ENCODE measurements at places on chromosomes 6 and 20.

DNA sequence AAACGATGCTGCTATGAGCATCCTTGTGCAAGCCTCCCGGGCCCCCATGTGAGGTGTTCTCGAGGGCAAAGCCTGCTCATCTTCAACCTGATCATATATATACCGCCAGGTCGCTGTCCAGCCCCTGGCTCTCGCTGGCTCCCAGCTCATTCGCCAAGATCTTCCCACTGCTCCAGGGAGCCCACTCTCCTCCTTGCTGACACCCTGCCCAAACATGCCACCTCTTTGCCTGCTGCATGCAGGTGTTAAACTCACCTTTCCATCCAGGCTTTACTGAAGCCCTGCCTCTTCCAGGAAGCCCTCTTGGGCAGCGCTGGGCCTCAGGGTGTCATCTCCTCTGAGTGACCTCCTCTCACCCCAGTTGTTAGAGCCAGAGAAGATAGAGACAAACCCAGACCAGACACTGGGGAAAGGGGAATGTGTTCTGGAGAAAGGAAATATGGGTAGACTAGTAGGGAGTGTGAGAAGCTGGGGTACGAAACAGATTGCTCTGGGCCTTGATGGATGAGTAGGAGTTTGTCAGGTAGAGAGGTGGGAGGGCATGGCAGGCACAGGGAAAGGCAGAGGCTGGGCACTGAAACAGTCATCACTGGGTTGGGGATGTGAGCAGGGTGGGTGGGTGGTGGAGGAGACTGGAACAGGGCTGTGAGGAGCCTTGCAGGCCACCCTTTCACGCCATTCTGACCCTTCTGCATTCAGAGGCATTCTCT, 1.2 kb upstream of the DLGAP4 start:
- DNase-seq: no peak

- DNase-seq: no peak
Observed at GRCh38 chr20:10209091-10209490, 9.5 kb upstream of the SNAP25 start.

GRCh38 chr6:52634211-52634610, 36.7 kb upstream of the TMEM14A start:
- DNase-seq: no peak

- no peak for DNase-seq
Observed at GRCh38 chr6:113144117-113144516, 713.0 kb upstream of the MARCKS start.

GRCh38 chr6:116278481-116278829, 1.3 kb downstream of the TSPYL1 start:
- DNase-seq: no peak

DNA sequence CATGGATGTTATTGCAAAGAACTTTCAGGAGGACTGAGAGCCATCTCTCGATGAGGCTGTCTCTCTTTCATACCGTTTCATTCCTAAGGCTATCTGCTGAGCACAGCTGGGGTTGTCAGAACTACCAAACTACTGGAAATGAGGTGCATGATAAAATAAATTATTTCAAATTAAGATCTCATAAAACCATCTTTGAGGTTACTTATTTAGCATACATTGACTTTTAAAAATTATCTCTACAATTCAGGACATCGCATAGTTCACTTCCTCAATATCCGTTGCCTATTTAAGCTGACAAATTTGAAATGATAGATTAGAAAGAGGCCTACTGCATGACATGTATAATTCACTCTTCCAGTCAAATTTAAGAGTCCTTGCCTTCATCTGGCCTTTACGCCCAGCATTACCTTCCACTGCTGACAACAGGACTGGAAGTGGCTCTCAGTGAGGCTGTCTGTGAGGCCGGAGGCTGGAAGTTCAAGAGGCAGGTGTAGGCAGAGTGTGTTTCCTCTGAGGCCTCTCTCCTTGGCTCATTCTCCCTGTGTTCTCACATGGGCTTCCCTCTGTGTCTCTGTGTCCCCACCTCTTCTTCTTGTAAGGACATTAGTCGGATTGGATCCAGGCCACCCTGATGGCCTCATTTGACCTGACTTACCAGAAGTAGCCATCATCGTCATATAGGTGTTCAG, 12.8 kb upstream of the DUSP22 start:
- DNase-seq: no peak

DNA sequence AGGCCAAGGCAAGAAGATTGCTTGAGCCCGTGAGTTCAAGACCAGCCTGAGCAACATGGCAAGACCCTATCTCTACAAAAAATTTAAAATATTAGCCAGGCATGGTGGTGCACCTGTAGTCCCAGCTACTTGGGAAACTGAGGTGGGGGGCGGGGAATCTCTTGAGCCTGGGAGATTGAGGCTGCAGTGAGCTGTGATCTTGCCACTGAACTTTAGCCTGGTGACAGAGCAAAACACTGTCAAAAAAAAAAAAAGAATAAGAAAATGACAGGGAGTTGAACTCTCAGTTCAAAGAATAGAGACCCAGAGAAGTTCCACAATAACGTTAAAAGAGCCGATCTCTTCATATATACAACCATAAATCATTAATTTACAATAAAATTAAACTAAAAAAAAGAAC, 24.8 kb upstream of the AMD1 start:
- no peak for DNase-seq

- peak; percentile 4 for DNase-seq
Observed at GRCh38 chr6:119760046-119760445, 410.5 kb upstream of the MAN1A1 start.

DNA sequence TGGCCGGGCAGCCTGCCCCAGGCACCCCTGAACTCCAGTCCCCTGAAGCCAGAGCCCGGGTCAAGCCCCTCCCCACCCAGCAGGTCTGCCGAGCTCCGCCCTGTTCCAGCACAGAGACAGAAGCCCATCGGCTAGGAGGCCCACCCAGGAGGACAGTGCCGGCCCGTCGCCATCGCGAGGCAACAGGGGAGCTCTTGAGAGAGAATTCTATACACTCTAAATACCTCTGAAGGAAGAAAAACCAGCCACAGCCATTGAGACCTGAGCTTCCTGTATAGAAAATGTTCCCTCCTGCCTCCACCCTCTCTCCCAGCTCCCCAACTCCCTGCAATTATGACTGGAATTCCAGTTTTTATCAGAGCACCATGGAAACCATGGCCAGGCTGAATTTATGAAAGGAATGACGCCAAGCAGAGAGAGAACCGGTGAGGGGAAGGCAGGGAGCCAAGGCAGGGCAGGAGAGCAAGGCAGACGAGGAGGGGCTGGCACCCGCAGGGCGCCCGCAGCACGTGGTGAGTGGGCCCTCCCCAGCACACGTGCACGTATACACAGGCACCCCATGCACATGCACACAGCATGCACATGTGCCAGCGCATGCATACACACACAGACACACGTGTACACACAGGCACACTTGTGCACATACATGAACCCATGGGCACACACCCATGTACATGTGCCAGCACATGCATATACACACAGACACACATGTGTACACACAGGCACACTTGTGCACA, 27.6 kb upstream of the MRGBP start:
- no peak for DNase-seq

GRCh38 chr6:108798670-108799353, 49.4 kb upstream of the ARMC2 start:
- peak; percentile 89 for DNase-seq

DNA sequence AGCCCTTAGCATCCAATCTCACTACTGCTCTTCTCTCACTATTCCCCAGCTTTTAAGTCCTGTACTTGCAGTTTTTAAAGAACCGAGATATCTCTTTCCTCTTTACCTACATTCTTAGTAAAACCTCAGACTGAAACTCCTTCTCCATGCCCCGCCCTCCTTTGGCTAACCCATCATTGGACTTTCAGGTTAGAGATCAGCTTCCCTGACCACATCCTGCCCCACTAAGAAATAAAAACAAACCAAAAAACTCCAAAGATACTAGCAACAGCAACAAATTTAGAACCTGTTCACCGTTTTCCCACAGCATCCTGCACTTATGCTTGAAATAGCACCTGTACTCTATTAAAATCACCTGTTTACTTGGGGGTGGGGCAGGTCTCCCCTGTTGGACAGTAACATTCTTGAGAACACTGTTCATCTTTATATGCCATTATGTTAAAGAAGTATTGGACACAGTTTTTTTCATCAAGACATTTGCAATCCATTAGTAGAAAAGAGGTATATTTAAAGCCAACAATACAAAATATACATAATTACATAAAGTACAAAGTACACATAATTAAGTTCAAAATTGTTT, 16.3 kb upstream of the SMAP1 start:
- no peak for DNase-seq

- DNase-seq: no peak
Observed at GRCh38 chr20:64095927-64096326, 11.4 kb downstream of the NPBWR2 start.

GRCh38 chr6:1053586-1053985, 258.3 kb upstream of the FOXQ1 start:
- no peak for DNase-seq

- no peak for DNase-seq
Observed at GRCh38 chr20:33753763-33754162, 22.0 kb downstream of the ZNF341 start.

- peak; percentile 95 for DNase-seq
Observed at GRCh38 chr6:47161176-47161687, 119.1 kb upstream of the ADGRF1 start.

DNA sequence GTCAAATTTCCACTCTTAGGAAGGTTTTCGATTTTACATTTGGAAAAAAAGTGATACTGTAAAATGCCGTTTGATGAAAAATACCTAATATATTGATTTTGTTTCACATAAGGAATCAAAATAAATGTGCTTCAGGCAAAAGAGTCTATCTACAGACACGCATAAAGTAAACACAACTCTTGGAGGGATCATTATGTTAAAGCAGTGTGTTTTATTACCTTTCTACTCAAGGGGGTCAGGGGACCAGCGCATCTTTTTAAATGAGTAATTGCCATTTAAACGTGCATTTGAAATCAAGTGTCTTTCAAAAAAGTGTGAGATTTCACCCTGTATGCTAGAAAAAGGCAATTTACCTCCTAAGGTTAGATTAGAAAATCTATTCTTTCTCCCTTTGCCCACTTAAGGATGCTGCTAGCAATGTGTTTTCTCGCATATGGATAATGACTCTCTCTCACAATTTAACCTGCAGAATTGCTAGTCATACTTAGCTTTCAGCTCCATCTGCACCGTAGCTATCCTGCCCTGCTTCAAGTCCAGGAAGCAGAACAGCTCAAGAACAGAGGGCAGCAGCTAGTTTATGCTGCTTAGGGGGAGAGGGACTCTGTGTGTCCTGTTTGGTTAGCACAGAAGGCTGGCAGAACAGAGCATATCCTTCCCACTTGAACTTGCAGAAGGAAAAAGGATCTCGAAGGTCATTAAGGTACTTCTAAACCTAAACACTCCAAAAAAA, 35.0 kb downstream of the NKAIN2 start:
- no peak for DNase-seq

DNA sequence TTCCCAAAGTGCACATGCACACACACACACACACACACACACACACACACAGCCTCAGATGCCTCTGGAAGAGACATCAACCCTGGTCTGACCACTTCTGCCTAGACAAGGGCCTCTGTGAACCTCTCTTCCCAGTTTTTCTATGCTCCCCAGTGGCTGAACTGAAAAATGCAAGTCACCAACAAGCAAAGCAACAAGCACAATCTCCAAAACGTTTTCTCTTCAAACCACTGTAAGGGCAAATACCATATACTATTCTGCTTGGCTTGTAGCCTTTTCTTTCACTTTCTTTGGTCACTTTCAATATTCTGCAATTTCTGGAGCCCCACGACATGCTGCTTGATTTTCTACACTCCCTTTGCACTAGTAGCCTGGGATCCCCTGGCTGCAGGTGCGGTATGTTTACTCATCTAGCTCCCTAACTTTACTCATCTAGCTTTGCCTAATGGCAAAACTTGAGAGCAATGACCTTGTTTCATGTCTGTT, 121.4 kb upstream of the DST start:
- peak; percentile 53 for DNase-seq

DNA sequence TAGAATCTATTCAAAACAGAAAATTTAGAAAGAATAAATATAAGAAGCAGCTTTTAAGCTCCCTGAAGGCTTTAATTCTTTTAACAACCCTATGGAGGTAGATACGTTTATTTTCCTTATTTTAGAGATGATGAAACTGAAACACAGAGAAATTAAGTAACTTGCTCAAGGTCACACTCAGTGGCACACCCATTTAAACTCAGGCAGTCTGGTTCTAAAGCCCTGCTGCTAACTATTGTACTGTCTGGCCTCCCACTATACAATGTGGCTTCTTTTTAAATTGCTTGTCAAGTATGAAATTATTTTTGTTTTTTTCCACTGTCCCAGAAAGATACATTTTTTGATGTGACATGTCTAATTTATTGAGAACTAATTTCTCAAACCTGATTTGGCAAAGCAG, 55.7 kb downstream of the FAM217A start:
- DNase-seq: no peak

- DNase-seq: no peak
Observed at GRCh38 chr6:164928728-164929407, 380.5 kb downstream of the C6orf118 start.

GRCh38 chr6:132423839-132424238, 22.6 kb upstream of the MOXD1 start:
- no peak for DNase-seq

DNA sequence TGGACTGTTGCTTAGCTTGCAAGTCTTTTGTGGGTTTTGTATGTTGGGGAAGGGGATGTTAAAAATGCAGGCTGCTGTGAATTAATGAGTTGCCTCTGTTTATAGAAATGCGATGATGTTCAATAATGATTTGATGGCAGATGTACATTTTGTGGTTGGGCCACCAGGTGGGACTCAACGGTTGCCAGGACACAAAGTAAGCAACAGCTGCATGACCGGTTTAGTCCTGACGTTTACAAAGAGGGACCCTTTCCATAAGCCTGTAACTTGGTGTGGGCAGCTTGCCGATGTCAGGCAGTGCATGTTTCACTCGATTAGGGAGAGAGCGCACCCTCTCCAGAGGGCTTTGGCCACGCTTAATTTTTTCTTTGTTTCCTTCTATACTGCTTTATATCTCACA, 1.3 kb downstream of the BTBD3 start:
- no peak for DNase-seq

GRCh38 chr6:90144396-90144795, 152.2 kb downstream of the BACH2 start:
- DNase-seq: no peak

- DNase-seq: no peak
Observed at GRCh38 chr20:62688083-62688482, 20.6 kb upstream of the NTSR1 start.

DNA sequence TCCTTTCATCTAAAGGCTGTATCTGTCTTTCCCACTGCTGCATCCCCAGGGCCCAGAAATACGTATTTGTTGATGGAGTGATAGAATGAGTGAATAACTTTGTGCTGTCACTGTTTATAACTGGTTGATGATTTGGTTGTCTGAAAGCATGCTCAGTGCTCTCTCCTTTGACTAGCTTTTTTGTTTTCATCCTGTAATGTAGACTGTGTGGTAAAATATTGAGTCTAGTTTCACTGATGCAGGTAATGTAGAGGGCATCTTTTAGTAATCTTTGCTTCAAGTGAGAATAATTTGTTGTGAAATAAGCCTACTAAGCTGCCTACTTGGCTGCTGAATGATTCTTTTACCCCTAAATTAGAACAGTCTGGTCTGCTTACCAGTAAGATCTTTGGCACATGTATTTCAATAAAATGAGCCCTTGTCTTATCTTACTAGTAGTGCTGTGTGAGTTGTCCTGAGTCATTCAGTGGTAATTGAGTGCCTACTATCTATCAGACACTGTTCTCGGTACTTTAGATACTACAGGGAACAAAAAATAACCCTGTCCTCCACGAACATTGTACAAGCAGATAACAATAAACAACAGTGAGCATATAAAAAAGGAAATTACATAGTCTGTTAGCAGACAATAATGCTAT, 39.9 kb downstream of the MAPK14 start:
- DNase-seq: no peak

- no peak for DNase-seq
Observed at GRCh38 chr6:21342501-21342900, 251.1 kb upstream of the SOX4 start.
